NCI-H345 (cell line): ENCODE measurements at places on chromosomes 6 and 20.

GRCh38 chr20:50409495-50409894 lies 100.7 kb upstream of the PTPN1 start:
- no peak for DNase-seq

DNA sequence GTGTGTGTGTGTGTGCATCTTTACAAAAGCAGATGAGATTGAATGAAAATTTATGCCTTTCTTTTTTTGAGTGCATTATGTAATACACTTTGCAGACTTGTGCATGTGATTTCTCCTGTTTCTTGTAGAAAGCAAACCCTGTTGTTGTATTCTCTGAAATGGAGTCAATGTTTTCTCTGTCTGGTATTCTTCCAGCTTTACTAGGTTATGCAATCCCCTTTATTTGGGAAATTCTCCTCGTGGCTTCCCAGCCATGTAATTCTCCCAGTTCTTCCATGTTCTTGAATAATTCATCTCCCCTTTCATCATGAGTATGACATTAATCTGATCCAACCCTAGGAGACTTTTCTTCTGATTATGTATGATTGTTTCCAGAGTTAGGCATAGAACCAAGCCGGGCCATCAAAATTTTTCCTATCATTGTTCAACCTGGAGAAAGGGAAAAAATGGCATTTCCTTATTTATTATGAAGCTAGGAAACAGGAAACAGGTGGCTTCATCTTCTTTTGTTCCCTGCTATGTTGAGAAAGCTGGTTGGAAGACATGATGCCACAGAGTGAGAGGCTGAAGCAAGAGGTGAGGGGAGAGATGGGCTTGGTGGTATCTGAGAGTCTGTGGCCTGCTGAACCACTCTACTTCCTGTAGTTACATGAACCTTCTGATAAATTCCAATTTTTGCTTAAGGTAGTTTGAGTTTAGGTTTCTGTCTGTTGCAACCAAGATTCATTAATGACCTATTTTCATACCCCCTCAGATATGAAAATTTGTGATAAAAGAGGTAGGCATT lies 68.8 kb downstream of the PRL start:
- DNase-seq = no peak

GRCh38 chr6:30614044-30614842 lies 2.8 kb downstream of the PPP1R10 start:
- DNase-seq = no peak

- DNase-seq = no peak
Observed at GRCh38 chr20:23627501-23627900, 10.3 kb downstream of the CST3 start.

DNA sequence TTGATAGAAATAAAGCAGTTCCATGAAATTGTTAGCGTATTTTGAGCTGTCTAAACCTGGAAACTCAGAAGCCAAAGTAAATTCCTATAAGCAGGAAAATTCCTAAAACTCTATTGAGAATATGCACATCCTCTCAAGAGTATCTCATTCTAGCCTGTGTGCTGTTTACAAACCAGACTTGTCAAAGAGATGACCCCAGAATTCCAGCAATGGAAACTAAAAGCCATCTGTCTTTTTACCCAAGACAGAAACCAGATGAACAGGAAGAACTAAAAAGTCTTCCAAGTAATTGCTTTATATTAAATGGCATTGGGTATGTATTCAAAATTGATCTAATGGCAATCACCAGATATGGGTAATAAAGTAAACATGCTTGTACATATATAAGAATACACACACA lies 92.6 kb downstream of the COL19A1 start:
- DNase-seq = no peak

- DNase-seq = no peak
Observed at GRCh38 chr6:75791881-75792280, 42.8 kb downstream of the MYO6 start.

DNA sequence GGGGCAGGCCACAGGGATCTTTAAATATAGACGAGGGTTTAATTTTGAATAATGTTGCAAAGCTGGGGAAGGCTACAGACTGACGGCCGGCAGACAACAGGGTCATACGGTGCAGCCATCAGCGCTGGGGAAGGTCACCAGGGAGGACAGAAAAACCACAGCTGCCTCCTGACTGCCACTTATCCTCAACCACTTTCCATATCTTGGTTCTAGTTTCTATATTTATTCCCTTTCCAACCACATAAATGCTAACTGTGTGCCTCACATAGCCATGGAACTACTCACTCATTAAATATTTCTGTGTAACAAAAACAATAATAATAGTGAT lies 85.7 kb upstream of the AGPAT4 start:
- DNase-seq = no peak

- DNase-seq = no peak
Observed at GRCh38 chr6:145087034-145087433, 648.3 kb downstream of the EPM2A start.

DNA sequence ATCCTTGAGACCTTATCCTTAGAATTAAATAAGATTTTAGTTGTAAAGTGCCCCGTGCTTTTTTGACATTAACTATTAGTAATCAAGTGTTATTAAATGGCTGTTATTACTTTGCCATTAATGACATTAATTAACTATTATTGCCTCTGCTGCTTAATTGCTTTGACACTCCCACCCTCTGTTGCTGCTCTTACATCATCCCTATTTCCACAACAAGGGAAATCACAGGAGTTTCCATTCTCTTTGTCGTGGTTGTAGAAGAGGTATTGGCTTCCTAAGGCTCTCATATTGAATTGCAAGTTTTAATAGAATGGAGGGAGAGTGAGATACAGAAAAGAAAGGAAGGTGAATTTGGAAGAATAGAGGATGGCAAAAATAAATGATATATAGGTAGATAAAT lies 545.8 kb downstream of the MMUT start:
- DNase-seq = no peak

DNA sequence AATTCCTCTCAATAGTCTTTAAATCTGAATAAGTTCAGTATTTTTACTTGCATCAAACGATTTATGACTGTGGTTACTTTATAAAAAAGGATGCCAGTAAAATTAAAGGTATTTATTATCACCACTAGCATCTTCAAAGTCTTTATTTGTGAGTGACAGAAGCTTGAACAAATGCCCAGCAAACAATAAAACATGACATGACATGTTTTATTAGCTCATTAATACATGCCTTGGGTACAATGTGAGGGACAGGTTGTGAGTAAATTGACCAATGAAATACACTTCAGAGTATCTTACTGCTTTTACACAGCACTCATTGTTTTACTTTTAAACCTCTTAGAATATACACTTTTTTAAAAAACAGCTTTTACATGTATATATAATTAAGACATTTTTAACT lies 113.4 kb upstream of the BEND3 start:
- DNase-seq = no peak

- DNase-seq = no peak
Observed at GRCh38 chr6:48144021-48144420, 33.0 kb upstream of the PTCHD4 start.

DNA sequence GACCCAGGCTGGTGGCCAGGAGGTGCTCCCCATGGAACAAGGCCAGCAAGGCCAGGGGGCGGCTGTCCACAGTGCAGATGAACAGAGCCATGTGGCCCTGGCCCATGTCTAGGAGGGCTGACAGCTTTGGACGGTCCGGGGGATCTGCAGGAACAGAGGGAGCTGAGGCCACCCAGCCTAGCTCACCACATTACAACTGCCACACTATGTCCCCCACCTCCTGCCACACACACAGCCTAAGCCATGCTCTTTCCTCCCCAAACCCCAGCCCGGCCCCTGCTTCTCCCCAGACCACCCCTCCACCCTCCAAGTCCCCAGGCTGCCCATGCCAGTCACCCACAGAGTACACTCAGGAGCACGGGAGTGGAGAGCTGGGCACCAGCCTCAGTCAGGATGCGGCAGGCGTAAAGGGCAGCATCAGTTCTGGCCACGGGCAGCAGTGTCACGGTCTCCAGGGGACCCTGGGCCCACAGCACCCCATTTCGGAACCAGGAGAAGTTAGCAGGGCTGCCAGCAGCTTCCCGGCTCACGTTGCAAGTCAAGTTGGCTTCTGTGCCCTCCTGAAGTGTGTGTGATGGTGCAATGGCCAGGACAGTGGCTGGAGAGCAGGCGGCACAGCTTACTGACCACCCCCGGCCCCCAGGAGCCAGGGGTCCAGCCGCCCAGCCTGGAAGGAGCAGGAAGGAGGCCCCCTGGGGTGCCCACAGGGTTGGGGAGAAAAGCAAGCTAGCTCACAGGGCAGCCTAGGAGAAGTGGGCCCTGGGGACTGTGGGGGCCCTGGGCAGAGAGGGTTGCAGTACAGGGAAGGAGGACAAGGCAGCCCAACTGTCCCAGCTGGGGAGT lies 15.2 kb upstream of the ADAM33 start:
- no peak for DNase-seq
